Breast epithelium (tissue), 4 donors: ENCODE measurements at places on chromosomes 12 and 14. TPM values are rescaled to one million over a fixed set of nuclear protein-coding genes. Genes with fewer than 3 reads are reported as not detected.
A peak's percentile ranks its signal among the peaks of the same experiment; 100 is the strongest.

PGF gene
- 8.2 TPM for total RNA-seq

KRT3 gene
- total RNA-seq = not detected

DNA sequence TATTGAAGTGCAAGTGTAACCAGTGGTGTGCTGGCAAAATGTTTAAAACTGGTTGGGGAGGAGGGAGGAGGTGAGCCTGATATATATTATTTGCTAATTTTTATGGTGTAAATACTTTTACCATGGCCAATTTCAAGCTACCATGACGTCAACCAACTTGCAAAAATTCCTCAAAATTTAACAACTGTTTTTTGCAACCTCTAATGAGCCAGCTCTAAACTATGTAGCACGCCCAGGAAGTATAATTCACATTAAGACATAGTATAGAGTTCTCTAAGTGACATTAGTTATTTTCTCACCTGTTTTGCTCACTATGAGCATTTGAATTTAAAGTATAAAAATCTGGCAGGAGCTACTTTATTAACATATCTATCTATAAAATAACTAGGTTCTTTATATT, 41.4 kb downstream of the ATL1 start:
- DNase-seq = no peak
- H3K36me3 ChIP-seq = no peaks in the 10 kb centered on the region

GRCh38 chr12:76768576-76768975, 4.7 kb downstream of the ZDHHC17 start:
- no peaks in the 10 kb centered on the region for H3K27me3 ChIP-seq
- H3K36me3 ChIP-seq = no peaks in the 10 kb centered on the region
- H3K27ac ChIP-seq = no peak overlapping the region
- no peak for DNase-seq
- H3K4me3 ChIP-seq = no peak overlapping the region

- H3K4me3 ChIP-seq = no peak overlapping the region
- no peaks in the 10 kb centered on the region for H3K27me3 ChIP-seq
- DNase-seq = no peak
- H3K36me3 ChIP-seq = no peaks in the 10 kb centered on the region
- H3K27ac ChIP-seq = no peak overlapping the region
These were observed 234.5 kb upstream of the PLXNC1 start for GRCh38 chr12:93913845-93914244.

DNA sequence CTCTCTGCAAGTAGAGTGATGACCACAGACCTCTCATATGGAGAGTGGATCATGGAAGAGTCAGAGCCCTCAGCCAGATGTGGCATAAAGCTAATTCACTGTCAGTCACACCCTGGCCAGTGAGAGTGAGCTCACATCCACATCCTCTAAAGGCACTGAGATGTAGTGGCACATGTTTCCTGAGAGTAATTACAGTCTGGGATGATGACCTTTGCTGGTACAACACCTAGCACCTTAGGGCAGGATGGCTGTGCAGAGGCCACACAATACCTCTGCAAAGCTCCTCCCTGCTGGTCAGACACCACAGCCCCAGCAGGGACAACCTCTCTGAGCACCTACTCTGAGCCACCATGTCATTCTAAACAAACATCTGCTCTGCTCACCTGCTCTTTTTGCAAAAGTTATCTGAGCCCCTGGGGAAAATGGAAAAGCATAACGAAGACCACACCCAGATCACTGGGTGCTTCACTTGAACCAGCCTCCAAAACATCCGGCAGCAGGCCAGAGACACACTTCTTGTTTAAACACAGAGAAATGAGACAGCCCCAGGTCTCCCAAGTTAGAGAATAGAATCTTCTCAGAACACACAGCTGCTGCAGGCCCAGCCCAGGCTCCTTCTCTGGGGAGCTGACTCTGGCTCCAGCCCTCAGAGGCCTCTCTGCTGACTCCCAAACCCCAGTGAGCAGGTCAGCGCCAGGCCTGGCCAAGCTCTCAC, 30.3 kb downstream of the PITPNM2 start:
- H3K27me3 ChIP-seq = no peaks in the 10 kb centered on the region
- H3K27ac ChIP-seq = peak overlapping the region; percentile 1
- no peak overlapping the region for H3K4me3 ChIP-seq
- DNase-seq = no peak

DNA sequence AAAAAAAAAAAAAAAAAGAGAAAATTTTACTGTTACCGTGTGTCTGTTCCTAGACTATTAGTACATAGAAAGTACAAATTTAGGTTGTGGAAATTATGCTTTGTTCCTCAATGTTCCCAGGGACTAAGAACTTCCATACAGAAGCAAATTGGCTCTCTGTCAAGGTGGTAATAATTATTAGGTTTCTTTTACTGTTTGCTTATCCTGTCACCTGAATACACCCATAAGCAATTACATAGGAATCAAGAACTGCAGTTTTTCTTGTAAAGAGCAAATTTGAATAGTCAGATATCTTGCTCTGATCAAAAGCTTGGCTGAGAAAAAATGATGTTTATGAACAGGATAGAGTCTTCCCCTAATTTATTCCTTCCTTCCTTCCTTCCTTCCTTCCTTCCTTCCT, 191.2 kb downstream of the AEBP2 start:
- H3K4me3 ChIP-seq = no peak overlapping the region
- no peaks in the 10 kb centered on the region for H3K27me3 ChIP-seq
- no peaks in the 10 kb centered on the region for H3K4me1 ChIP-seq
- DNase-seq = no peak
- no peaks in the 10 kb centered on the region for H3K36me3 ChIP-seq
- no peak overlapping the region for H3K27ac ChIP-seq

DNA sequence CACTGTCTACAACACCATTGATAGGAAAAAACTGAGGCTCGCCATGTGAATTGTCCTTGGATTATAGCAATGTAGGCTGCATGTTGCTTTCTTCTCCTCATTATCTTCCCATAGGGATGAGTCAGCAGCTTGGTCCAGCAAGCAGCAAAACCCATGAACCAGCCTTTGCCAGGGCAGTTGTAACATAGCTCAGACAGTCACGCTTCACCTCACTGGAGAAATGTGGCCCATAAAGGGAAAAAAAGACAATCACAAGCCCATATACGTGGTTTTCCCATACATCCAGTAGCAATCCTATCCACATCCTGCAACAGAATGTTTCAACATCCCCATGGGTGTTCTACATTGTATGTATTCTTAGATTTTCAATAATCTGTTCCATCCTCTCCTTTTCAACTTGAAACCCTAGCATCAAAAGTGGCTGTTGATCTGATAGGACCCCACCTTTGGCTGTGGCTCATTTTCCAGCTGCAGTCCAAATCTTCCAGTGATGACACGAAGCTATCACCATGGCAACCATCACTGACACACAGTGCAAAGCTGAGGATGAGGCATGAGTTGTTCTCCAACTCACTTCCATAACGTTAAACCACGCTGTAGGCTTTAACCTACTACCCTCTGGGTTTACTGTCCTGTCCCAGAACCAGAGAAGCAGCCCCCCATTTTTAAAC, 34.0 kb downstream of the GRIN2B start:
- H3K27ac ChIP-seq = no peak overlapping the region
- H3K36me3 ChIP-seq = no peaks in the 10 kb centered on the region
- no peak overlapping the region for H3K4me3 ChIP-seq
- DNase-seq = no peak

- H3K36me3 ChIP-seq = no peaks in the 10 kb centered on the region
- no peak for DNase-seq
- H3K4me3 ChIP-seq = no peak overlapping the region
- H3K4me1 ChIP-seq = no peaks in the 10 kb centered on the region
These were observed 62.6 kb downstream of the FSCB start for GRCh38 chr14:44444454-44444853.

DNA sequence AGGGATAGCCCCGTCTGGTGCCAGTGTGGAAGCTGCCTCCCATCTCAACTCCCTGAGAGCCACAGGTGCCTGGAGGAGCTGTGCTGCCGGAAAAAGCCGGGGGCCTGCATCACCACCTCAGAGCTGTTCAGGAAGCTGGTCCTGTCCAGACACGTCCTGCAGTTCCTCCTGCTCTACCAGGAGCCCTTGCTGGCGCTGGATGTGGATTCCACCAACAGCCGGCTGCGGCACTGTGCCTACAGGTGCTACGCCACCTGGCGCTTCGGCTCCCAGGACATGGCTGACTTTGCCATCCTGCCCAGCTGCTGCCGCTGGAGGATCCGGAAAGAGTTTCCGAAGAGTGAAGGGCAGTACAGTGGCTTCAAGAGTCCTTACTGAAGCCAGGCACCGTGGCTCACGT, 25.5 kb upstream of the P2RX4 start:
- H3K4me3 ChIP-seq = no peak overlapping the region
- H3K27me3 ChIP-seq = no peaks in the 10 kb centered on the region
- H3K27ac ChIP-seq = no peak overlapping the region
- no peak for DNase-seq
- no peaks in the 10 kb centered on the region for H3K36me3 ChIP-seq
- H3K4me1 ChIP-seq = no peaks in the 10 kb centered on the region

DNA sequence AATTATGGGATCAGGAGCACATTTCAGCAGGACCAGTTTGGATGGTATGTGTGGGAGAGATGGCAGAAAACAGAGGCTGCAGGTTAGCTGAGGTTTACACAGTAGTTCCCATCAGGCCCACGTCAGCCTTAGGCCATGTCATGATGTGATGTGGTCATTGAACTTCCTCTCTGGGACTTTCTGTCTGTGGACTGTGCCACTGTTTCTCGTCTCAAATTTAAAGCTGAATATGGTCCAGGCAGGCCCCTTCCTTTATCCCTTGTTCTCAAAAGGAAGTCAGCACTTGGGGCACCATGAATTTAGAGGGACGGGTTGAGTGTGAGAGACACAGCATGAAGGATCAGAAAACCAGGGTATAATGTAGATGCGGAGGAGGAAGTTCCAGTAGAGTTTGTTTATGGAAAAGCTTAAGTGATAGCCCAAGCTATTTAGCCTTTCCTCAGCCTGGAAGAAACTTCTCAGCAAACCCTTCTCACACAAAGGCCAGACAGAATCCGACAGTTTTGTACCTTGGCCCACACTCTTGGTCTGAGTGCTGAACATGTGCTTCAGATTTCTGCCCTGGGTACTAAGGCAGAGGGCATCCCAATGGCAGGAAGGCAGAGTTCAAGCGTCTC, 3.6 kb upstream of the IGFBP6 start:
- no peaks in the 10 kb centered on the region for H3K36me3 ChIP-seq
- no peak overlapping the region for H3K4me3 ChIP-seq
- no peak overlapping the region for H3K27ac ChIP-seq
- peaks cover 6% of the 10 kb centered on the region for H3K4me1 ChIP-seq
- no peak for DNase-seq

- no peaks in the 10 kb centered on the region for H3K27me3 ChIP-seq
- DNase-seq = no peak
- no peak overlapping the region for H3K4me3 ChIP-seq
- H3K36me3 ChIP-seq = peaks cover 6% of the 10 kb centered on the region
These were observed 6.7 kb downstream of the MVK start for GRCh38 chr12:109580272-109580671.

- no peaks in the 10 kb centered on the region for H3K27me3 ChIP-seq
- peak; percentile 40 for DNase-seq
- H3K4me1 ChIP-seq = peaks cover 15% of the 10 kb centered on the region
- no peak overlapping the region for H3K4me3 ChIP-seq
- peak overlapping the region; percentile 89 for H3K27ac ChIP-seq
These were observed 3.6 kb downstream of the SMIM41 start for GRCh38 chr12:52082988-52083637.

DNA sequence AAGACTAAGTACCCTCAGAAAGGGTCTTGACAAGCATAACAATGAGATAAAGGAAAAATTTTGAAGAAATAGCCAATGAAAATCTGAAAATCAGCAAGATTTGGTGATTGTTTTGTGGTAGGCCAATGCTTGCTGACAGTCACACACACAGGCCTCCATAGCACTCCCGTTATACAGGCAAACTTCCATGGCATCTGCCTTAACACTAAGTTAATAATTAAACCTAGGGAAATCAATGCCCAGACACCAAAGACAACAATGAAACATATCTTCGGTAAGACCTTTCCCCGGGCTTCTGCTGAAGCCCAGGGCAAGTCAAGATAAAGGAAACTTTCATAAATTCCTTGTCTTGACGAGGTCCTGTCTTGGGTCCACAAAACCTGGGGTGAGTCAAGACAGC, 18.6 kb upstream of the RERGL start:
- no peaks in the 10 kb centered on the region for H3K27me3 ChIP-seq
- H3K4me1 ChIP-seq = no peaks in the 10 kb centered on the region
- no peak overlapping the region for H3K4me3 ChIP-seq
- no peaks in the 10 kb centered on the region for H3K36me3 ChIP-seq
- H3K27ac ChIP-seq = no peak overlapping the region

DNA sequence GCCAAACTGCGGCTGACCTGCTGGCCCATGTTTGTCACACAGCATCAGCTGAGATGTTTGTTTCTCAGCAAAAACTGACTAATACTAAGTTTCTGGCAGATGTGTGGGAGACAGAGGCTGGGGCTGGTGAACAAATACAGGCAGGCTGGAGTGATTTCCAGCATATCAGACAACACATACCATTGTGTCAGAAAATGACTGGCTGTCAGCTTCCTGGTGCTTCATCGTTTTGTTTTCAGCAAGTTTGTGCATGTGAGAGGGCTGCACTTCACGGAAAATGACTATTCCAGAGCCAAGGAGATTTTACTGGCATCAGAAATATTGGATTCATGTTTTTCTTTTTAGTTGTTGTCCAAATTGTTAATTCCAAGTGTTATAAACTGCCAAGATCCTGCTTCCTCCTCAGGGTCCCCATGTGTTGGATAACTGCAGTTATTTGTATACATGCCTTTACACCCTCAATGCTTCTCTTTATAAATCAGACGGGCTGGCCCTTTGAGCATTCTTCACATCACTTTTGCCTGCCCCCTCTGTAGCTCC, 145.7 kb downstream of the GALC start:
- peak overlapping the region; percentile 32 for H3K27ac ChIP-seq
- no peaks in the 10 kb centered on the region for H3K27me3 ChIP-seq
- H3K4me1 ChIP-seq = no peaks in the 10 kb centered on the region
- DNase-seq = no peak
- no peaks in the 10 kb centered on the region for H3K36me3 ChIP-seq

- no peak for DNase-seq
- no peaks in the 10 kb centered on the region for H3K36me3 ChIP-seq
- H3K27ac ChIP-seq = no peak overlapping the region
- no peak overlapping the region for H3K4me3 ChIP-seq
- H3K27me3 ChIP-seq = no peaks in the 10 kb centered on the region
- H3K4me1 ChIP-seq = no peaks in the 10 kb centered on the region
These were observed 32.9 kb downstream of the MIPOL1 start for GRCh38 chr14:37230551-37231194.

DNA sequence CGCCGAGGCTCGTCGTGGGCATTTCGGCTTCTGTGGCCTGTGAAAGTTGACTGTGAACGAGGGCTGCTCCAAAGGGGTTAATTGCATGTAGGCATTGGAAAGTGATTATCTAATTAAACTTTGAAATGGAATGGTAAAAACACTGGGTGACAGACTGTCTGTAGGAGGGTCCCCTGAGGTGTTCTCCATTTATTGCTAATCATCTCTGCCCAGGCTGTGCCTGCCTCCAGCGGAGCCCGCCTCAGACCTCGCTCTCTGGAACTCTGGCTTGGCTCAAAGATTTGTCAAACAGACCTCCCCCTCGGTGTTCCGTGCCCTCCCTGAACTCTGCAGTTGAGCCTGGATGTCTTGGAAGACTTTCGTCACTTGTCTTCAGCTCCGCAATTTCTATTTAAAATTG, 50.2 kb upstream of the VRK1 start:
- no peak overlapping the region for H3K27ac ChIP-seq
- H3K27me3 ChIP-seq = peaks cover 29% of the 10 kb centered on the region
- H3K4me1 ChIP-seq = no peaks in the 10 kb centered on the region
- peak; percentile 10 for DNase-seq
- no peak overlapping the region for H3K4me3 ChIP-seq
